ENCODE measurements at places on chromosomes 11 and 22. TPM values are rescaled to one million over a fixed set of nuclear protein-coding genes. Genes with fewer than 3 reads are reported as not detected.
A peak's percentile ranks its signal among the peaks of the same experiment; 100 is the strongest.

- DNase-seq, result no peak
These were observed 407.1 kb upstream of the LRRC4C start for GRCh38 chr11:41866525-41866924.

Gene SPECC1L
- 7.2 TPM for polyA plus RNA-seq

GRCh38 chr11:59728913-59729312 lies 15.3 kb upstream of the OR10V1 start:
- no peak for DNase-seq

- no peak for DNase-seq
These were observed 3.4 kb downstream of the EMID1 start for GRCh38 chr22:29208879-29209623.

Gene BAIAP2L2
- 4.6 TPM for polyA plus RNA-seq

DNA sequence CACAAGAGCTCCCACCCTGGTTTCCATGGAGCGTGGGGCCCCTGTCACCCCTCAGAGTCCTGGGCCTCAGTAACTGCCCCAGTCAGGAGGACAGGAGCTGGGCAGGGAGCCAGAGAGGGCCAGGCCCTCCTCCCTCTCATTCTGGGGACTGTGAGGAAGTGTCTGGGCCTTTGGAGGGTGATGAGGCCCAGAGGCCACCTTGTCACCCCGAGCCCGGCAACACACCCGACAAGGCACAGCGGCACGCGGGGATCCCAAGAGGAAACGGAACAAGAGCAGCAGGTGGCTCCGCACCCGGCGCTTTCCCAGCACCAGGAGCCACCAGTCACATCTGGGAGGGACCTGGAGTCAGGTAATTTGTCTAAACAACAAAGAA lies 72.1 kb downstream of the CELSR1 start:
- no peak for DNase-seq

Gene TNKS1BP1
- 209 TPM for polyA plus RNA-seq

Gene SLC17A6
- not detected for polyA plus RNA-seq

DNA sequence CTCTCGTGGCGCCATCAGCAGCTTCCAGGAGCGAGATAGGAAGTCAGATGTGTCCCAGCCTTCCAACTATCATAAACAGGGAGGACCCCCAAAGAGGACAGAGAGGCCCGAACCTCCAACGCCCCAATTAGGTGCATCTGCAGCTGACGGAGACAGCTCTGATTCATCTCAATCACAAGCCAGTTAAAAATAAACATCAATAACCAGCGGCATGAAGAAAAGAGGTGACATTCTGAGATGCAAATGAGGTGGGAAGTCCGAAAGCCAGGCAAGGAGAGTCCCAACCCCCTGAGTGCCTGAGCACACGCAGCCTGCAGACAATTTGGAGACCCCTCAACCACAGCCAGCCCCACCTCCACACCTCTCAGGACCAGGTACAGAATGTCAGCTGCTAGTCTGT lies 28.1 kb upstream of the IGSF9B start:
- DNase-seq, result no peak

- DNase-seq, result no peak
These were observed 186.5 kb downstream of the SWAP70 start for GRCh38 chr11:9850224-9850895.

DNA sequence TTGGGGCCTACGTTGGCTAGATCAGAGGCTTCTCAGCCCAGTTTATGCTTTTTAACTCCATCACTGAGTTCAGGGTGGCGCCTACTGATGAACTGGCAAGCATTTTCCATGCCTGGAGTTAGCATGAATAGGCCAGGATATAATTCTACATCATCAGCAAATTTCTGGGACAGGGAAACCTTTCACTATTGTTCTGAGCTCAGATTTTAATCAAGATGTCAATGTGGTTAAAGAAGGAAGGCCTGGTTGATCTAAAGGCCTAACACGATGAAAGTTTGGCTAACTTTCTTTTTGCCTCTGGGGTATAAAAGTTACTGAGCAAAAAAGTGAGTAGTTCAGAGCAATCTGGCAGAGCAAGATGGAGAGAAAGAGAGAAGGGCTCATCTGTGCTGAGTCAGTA lies 21.7 kb upstream of the IFITM3 start:
- no peak for DNase-seq

DNA sequence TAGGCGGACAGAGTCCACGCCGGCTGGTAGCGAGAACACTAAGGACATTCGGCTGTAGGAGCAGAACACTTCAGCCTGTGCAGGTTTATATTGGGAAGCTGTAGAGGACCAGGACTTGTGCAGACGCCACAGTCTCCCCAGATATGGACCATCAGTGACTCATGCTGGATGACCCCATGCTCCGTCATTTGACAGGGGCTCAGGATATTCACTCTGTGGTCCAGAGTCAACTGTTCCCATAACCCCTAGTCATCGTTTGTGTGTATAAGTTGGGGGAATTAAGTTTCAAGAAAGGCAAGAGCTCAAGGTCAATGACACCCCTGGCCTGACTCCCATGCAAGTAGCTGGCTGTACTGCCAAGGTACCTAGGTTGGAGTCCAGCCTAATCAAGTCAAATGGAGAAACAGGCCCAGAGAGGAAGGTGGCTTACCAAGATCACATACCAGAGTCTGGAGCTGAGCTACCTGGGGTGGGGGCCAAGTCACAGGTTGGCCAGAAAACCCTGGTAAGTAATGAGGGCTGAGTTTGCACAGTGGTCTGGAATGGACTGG lies 17.2 kb downstream of the P2RY2 start:
- DNase-seq, result peak; percentile 6

DNA sequence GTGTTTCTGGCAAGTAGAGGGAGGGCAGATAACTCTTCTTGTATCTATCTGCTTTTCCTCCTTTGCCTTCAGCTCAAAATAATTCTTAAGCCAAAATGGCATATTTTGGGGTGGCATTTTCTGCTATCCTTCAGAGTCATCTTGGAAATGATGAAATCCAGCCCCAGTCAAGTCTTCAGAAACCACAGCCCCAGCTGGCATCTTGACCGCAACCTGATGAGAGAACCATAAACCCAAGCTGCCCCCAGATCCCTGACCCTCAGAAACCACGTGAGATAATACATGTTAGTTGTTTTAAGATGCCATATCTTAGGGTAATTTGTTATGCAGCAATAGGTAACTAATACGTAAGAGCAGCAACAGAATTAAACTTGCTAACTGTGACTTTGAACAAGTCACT lies 15.1 kb upstream of the PAMR1 start:
- DNase-seq, result no peak

Gene SLC37A2
- 73.4 TPM for polyA plus RNA-seq

GRCh38 chr11:100716838-100717237 lies 29.8 kb downstream of the ARHGAP42 start:
- DNase-seq, result no peak

Gene SMDT1
- 57.6 TPM for polyA plus RNA-seq

GRCh38 chr11:43923406-43924111 lies 18.9 kb upstream of the C11orf96 start:
- DNase-seq, result peak; percentile 78

GRCh38 chr11:116278076-116278475 lies 494.7 kb downstream of the BUD13 start:
- no peak for DNase-seq

DNA sequence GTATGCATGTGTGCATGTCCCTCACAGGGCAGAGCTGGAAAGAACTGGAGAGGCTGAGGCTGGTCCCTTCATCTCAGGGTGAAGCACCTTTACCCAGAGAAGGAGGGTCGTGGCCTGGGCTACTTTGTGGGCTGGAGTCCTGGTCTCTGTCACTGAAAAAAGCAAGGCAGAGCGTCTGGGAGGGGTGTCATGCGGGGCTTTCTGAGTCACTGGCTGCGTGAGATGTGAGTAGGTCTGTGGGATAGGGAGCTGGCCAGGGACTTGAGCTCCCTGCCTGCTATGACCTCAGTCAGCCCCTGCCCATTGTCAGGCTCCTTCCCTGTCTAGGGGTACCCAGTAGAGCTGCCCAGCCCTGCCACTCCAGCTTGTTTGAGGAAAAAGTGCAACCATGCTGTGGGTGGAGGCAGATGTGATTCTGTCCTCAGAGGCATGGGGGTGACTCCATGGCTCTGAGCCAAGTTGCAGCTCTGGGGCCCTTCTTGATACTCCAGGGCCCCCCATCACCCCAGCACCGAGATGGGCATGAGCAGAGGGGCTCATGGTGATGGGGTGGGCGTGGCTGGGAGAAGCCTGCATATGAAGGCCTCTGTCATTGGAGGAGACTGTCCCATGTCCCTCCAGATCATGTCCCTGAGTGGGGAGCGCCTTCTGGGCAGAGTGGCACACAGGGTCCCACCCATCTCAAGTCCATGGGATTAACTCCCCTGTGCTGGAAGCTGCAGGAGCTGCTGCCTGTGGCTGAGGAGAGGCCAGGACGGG lies 27.8 kb downstream of the KCNQ1 start:
- peak; percentile 24 for DNase-seq

GRCh38 chr11:95693298-95693697 lies 96.3 kb downstream of the FAM76B start:
- no peak for DNase-seq

Gene OR5B21
- polyA plus RNA-seq, result not detected

Gene PGR
- polyA plus RNA-seq, result 0.24 TPM

- no peak for DNase-seq
These were observed 66.8 kb downstream of the BRD1 start for GRCh38 chr22:49760630-49761571.

- DNase-seq, result no peak
These were observed 50.9 kb upstream of the YWHAH start for GRCh38 chr22:31893460-31893859.

DNA sequence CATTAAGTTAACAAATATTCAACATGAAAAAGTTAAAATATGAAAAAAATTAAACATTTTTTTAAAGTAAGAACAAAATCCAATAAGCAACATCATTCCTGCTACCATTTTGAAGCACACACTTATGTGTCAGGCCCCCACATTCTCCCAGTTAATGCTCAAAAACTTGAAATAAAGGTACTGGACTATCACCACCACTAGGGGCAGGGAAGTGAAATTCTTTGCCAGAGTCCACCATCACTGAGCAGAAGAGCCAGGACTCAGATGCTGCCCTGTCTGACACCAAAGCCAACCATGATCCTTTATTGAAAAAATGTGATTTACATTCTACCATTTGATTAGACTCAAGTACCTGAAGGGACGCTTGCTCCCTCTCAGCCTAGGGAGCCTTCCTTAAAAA lies 39.1 kb downstream of the PITPNB start:
- DNase-seq, result no peak

Gene ABCG4
- polyA plus RNA-seq, result 0.20 TPM

Gene SLC15A3
- 37.2 TPM for polyA plus RNA-seq

GRCh38 chr11:129458756-129459535 lies 83.3 kb downstream of the BARX2 start:
- DNase-seq, result no peak

Gene CD44
- 20.2 TPM for polyA plus RNA-seq

DNA sequence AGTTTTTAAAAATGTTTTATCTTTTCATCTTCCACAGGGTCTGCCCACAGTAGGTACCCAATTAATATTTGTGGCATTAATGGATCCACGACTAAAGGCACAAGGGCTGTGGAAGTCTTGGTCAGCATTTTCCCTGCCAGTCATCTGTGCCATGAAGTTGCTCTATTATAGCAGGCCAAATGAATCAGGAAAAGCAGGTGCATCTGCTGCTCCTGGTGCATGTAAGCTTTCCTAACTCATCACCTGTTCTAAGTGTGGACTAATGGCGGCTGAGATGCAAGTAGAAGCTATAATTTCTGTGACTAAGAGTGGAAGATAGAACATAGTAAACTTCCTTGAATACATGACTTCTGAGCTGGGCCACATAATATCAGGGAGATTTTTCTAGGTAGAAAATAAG lies 182.5 kb upstream of the TENM4 start:
- no peak for DNase-seq

GRCh38 chr11:29656597-29656996 lies 360.2 kb downstream of the KCNA4 start:
- DNase-seq, result no peak

Gene MS4A4A
- polyA plus RNA-seq, result 21.8 TPM

Gene C11orf65
- 2.6 TPM for polyA plus RNA-seq

GRCh38 chr11:23865341-23865975 lies 631.4 kb upstream of the LUZP2 start:
- DNase-seq, result no peak

DNA sequence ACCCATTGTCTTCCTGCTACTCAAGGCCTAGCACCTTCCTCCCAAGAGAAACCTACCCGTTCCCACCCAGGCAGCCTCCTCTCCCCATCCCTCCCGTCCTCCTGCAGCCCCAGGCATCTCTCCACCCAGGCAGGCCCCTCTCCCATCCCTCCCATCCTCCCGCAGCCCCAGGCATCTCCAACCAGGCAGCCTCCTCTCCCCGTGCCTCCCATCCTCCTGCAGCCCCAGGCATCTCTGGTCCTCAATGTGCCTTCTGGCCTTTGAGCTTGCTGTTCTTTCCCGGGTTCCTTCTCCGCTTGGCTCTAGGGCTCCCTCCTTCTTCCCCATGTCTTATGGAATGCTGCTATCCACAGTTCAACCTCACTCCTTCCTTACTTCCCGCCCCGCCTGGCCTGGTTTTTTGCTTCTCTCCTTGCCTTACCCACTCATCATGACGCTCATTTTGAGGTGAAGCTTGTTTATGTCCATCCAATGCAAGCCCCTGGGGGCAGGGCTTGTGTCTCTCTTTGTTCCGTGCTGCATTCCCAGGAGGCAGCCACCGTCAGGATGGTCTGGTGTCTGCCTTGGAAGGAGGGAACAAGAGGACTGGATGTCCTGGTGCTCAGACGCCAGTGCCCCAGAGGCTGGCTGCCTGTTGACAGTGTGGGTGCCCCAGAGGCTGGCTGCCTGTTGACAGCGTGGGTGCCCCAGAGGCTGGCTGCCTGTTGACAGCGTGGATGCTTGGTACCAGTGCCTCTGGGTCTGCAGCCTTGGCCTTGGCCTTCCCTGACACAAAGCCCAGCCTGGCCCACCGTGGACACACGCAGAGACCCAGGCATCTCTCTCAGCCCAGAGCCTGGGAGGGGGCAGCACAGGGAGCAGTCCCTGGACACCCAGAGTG lies 815.7 kb downstream of the BRD1 start:
- DNase-seq, result peak; percentile 52

DNA sequence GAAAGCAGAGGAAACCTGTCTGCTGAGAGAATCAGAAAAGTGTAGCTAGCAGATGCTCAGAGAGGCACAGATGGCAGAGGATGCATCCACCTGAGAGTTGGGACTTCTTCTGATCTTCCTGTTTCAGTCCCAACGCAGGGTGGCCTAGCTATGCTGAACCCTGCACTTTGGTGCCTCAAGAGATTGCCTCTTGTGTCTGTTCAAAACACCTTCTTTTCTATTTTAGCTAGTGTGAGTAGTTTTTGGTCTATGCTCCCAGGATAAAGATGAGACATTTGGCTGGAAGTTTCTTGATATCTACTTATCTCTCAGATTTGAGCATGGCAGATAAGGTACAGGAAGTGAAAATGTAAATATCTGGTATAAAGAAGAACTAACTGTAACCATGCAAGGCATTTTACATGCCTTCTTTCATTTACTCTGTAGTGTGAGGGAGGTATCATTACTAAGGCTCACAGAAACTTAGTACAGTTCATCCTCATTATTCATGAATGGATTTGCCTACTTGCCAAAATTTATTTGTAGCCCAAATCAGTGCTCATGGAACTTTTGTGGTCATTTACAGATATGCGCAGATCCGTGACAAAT lies 47.0 kb upstream of the PSMA1 start:
- DNase-seq, result no peak

Gene GALNT18
- polyA plus RNA-seq, result 4.5 TPM

GRCh38 chr11:11963842-11964773 lies 44.3 kb downstream of the DKK3 start:
- DNase-seq, result peak; percentile 53

Measured in adrenal gland (tissue), 19 donors.